ENCODE measurements at places on chromosomes 2 and 18.
A peak's percentile ranks its signal among the peaks of the same experiment; 100 is the strongest.

GRCh38 chr2:198807131-198807530 is 650.6 kb downstream of the SATB2 start:
- DNase-seq = no peak

- no peak for DNase-seq
Measured at GRCh38 chr2:85961053-85961452, 72.3 kb upstream of the ST3GAL5 start.

GRCh38 chr2:17813010-17813741 is 3.1 kb upstream of the MSGN1 start:
- DNase-seq = no peak

- DNase-seq = no peak
Measured at GRCh38 chr18:28359176-28359575, 182.2 kb upstream of the CDH2 start.

- no peak for DNase-seq
Measured at GRCh38 chr2:37689751-37690150, 18.3 kb upstream of the CDC42EP3 start.

DNA sequence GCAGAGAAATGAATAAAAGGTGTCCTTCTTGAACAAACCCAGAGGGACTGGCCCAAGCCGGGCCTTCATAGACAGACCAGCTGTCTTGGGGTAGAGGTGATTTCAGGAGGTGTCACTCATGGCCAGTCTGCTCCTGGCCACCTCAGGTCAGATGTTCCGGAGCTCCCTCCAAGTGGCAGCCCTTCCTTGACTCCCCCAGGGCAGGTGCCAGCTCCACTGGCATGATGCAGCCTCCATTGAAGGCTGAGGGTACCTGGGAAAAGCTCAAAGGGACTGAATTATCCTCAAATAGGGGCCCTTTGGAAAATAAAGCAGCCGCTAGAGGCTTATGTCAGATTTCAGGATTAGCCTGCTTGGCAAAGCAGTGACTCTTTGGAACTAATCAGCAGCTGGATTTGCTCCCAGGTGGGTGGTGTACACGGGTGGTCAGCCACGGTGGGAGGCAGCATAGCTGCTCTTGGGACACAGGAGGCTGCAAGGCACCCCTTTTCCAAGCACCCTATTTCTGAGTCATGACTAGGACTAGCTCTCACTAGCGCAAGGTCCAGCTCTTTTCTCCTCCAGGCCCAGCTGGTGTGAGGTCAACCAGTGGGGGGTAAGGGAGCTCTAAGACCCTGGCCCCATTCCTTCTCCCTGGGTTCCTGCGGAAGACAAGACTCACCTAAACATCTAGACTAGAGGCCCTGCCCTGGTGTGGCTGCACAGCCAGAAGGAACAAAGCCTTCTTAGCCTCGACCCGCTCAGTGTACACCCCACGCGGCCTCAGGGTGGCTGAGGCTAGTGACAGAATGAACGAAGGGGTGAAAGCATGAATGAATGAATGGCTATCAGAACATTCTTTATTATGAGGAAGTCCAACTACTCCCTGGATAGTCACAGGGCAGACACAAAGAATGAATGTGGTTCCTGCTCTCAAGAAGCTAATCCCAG is 29.3 kb downstream of the HS1BP3 start:
- no peak for DNase-seq

GRCh38 chr2:202965810-202966460 is 48.7 kb upstream of the NBEAL1 start:
- DNase-seq = no peak

- peak; percentile 54 for DNase-seq
Measured at GRCh38 chr2:229133155-229133772, 137.8 kb downstream of the PID1 start.

DNA sequence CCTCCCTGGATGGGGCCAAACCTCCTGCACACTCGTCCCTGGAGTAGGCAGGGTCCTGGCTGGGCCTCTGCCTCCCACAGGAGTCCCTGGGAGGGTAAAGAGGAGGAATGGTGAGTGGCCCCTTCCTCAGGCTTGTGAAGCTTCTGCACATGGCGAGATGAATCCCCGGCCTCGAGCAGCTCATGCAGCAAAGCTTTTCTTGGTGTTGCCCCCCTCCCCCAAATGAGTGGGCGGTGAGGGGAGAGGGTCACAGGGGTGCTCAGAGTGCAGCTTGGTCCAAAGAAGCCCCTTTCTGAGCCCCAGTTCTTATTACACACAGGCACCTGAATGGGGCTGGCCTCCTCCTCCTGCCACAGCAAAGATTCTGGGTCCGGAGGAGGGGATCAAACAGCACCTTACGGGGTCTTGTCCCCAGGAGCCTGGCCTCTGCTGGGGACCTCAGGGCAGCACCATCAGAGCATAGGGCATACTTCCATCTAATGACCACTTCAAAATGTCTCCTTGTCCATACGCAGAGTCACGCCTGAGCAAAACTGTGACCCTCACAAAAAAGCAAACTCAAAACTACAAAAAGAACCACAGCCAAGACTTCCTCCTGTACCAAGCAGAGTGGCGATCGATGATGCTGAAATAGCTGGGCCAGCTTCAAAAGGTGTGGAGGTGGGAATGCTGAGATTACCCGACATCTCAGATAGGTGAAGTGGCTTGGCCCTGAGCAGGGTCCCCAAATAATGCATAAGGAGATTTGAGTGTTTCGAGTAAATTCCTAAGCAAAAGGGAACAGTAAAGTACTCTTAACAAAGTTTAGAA is 148.4 kb upstream of the TWIST2 start:
- no peak for DNase-seq

GRCh38 chr2:66236816-66237802 is 197.8 kb upstream of the MEIS1 start:
- DNase-seq = no peak

DNA sequence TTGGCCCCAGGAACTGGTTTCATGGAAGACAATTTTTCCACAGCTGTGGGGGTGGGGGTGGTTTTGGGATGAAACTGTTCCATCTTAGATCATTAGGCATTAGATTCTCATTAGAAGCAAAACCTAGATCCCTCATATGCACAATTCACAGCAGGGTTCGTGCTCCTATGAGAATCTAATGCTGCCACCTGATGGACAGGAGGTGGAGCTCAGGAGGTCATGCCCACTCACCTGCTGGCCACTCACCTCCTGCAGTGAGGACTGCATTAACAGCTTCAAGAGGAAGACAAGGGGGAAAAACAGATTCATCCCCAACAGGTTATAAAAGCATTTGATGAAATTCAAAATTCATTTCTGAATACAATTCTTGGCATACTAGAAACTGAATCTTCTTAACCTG is 38.5 kb downstream of the THAP4 start:
- DNase-seq = peak; percentile 45

DNA sequence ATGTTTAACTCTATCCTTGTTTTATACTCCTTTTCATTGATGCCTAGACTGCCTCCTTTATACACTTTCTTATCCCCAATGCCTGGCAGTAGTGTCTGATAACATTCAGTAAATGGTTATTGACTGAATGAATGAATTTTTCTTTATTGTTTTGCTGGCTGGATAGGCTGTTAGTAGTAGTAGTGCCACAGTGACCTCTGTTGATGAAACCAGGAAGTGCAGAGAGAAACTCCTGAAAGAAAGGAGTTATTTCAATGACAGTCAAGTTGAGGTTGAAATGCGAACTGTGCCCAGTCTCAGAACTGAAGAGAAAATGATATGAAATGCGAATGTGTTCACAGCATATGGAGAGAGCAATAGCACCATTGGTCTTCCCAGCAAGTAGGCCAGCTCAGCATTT is 26.8 kb upstream of the SLC9A2 start:
- DNase-seq = peak; percentile 11

DNA sequence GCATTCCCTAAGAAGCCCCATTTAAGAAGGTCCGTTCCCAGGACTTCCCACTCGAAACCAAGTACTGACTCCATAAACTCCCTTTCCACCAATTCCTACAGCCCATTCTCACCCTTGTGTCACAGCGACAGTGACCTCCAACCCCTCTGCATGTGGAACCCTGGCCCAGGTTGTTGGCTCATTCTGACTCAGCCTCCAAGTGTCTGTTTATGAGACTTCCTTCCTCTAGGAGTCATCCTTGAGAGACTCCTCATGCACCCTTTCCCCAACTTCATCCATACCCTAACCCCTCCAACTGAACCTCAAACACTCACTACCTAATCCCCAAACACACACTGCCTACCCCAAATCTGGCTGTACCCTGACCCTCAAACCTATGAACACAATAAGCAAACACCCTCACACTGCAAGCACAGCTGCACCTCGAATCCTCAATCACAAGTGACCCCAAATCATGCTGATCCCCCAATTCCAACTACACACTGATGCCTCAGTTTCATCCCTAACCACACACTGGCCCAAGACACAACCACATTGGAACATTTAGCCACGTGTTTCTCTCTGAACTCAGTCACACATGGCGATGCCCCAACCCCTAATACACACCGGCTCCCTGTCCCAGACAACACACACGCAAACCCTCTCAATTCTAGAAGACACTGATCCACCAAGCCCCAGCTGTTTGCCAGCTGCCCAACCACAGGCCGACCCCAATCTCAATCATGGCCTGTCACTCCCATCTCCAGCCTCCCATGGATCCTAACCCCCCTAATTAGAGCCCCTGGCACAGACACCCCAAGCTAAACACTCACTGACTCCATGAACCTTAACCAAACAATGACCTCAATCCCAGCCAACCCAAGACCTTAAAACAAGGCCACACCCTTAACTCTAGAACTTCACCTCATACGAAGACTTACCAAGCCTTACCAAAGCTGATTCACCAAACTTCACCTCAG is 219.6 kb downstream of the CYP26B1 start:
- DNase-seq = no peak

- no peak for DNase-seq
Measured at GRCh38 chr2:107576991-107577390, 249.7 kb upstream of the RGPD4 start.

DNA sequence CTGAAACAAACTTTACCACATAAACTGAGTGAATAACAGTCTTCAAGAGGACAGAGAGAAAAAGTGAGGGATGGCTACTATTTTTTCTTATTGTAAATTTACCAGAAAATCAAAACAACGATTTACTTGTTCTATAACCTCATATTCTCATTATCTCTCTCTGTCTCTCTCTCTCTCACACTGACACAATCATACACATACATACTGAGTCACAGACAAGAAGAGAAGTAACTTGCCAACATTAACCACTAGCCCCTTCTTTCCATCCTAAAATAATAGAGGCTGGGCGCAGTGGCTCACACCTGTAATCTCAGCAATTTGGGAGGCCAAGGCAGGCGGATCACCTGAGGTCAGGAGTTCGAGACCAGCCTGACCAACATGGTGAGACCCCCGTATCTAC is 18.2 kb downstream of the SATB2 start:
- no peak for DNase-seq

- peak; percentile 59 for DNase-seq
Measured at GRCh38 chr18:59697236-59697932, at the start of gene CCBE1. TSS of gene CCBE1 (minus strand) at chr18:59697423.

GRCh38 chr2:148524519-148524919 is 120.0 kb upstream of the EPC2 start:
- DNase-seq = no peak

GRCh38 chr2:108244667-108245414 is 5.1 kb downstream of the SULT1C3 start:
- DNase-seq = no peak

- no peak for DNase-seq
Measured at GRCh38 chr18:45102126-45102525, 421.4 kb downstream of the SETBP1 start.

GRCh38 chr2:234673961-234674759 is 177.3 kb upstream of the ARL4C start:
- no peak for DNase-seq

GRCh38 chr2:209424199-209424701 is 403 bp downstream of the MAP2 start:
- DNase-seq = peak; percentile 73

DNA sequence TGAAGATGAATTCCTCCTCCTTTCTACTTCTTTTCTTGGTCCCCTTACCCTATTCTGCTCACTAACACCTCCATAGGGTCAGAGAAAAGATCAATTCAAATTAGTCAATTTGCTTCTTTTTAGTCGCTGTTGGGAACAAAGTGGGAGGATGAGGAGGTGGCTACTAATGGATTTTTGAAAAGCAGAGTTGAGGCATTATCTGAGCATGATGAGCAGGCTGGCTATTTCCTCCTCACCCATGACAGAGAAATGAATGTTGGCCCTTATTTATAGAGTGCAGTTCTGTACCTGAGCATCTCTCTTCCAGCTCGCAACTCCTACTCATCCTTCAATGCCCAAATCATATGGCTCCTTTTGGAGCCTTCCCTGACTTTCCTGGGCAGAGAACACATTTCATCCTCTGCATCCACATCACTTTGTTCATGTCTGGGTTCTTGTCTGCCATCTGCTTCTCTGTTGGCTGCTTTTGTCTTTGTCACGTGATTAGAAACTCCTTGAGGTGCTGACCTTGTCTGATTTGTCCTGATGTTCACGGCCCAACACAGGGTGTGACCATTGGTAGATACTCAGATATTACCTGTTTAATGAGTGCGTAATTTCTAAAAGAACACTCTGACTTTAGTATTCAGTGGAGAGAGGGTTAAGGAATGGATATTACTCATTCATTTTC is 45.9 kb downstream of the CYRIA start:
- no peak for DNase-seq

GRCh38 chr2:73516033-73516432 is 126.2 kb downstream of the NAT8 start:
- DNase-seq = no peak

DNA sequence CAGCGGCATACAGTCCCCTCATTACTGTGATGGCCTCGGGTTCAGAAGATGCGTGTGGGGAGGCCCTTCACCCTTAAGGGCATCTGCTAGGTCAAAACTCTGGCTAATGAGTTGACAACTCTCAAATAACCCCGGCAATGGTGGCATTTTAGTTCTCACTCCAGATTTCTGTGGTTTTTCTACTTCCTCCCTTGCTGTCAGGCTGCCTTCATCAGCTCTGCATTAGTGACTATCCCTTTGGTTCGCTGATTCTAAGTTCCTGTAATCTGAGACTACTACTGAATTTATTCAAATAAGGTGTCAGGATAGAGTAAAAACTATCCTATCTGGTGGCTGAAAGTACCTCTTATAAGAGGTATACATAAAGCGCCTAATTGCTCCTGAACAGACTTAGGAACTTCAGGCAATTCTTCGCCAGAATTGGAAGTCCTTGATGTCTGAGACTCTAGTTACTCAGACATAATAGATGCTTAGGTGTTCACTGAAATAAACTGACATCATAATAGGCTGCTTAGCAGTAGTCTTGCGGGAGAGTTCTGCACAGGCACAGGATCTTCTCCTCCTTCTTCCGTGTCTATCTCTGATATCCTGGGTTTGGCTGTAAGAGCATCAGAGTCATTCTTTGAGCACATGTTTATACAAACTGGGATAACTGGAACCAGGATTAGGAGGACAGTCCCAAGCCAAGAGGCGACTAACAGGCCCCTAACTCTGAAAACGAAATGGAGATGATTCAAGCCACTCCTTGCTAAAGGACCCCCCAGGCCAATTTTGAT is 194.5 kb downstream of the DNER start:
- DNase-seq = no peak
